ENCODE measurements at places on chromosomes 3 and 15. TPM values are rescaled to one million over a fixed set of nuclear protein-coding genes. Genes with fewer than 3 reads are reported as not detected.

Gene SPRED1
- 2.1 TPM for polyA plus RNA-seq

Gene PROS1
- 162 TPM for polyA plus RNA-seq

Gene ARGFX
- polyA plus RNA-seq = not detected

Gene ALPK3
- polyA plus RNA-seq = 2.5 TPM

Gene DUOXA2
- polyA plus RNA-seq = not detected

Gene HCLS1
- 18.5 TPM for polyA plus RNA-seq

Gene FANCD2OS
- not detected for polyA plus RNA-seq

Gene ALDH1A3
- 1.7 TPM for polyA plus RNA-seq

Gene PPP2R3A
- polyA plus RNA-seq = 1.5 TPM

Gene ERICH6
- not detected for polyA plus RNA-seq

Gene PODXL2
- 0.47 TPM for polyA plus RNA-seq

Gene PATL2
- polyA plus RNA-seq = 0.68 TPM

Gene UBXN7
- 5.8 TPM for polyA plus RNA-seq

Gene CSTA
- 4.7 TPM for polyA plus RNA-seq

Gene TLR9
- 0.02 TPM for polyA plus RNA-seq

Gene MESP2
- polyA plus RNA-seq = 0.03 TPM

Gene FGD5
- polyA plus RNA-seq = 3.3 TPM

Gene SPATA12
- polyA plus RNA-seq = not detected

Gene LEKR1
- 0.22 TPM for polyA plus RNA-seq

Gene SIDT1
- 0.08 TPM for polyA plus RNA-seq

Gene MAGEL2
- polyA plus RNA-seq = 0.02 TPM

Gene KLHL40
- not detected for polyA plus RNA-seq

Gene IGF2BP2
- polyA plus RNA-seq = 0.67 TPM

Gene COL6A5
- polyA plus RNA-seq = not detected

Gene SOX14
- polyA plus RNA-seq = not detected

Gene SLC28A2
- 0.02 TPM for polyA plus RNA-seq

Gene FRMD5
- polyA plus RNA-seq = not detected

Gene SHC4
- polyA plus RNA-seq = 0.07 TPM

Gene DNAH12
- 0.08 TPM for polyA plus RNA-seq

Gene SOX2
- polyA plus RNA-seq = 0.02 TPM

Gene SYNPR
- not detected for polyA plus RNA-seq

Gene CYP11A1
- polyA plus RNA-seq = 1.5 TPM

Gene CD276
- 37.9 TPM for polyA plus RNA-seq

Gene LRRC31
- polyA plus RNA-seq = 0.53 TPM

Gene GRK7
- not detected for polyA plus RNA-seq

Gene CHRNA7
- 0.21 TPM for polyA plus RNA-seq

Gene ZBTB47
- 0.42 TPM for polyA plus RNA-seq

Data from liver (tissue), 10 donors.